ENCODE measurements at places on chromosomes 3 and 15. TPM values are rescaled to one million over a fixed set of nuclear protein-coding genes. Genes with fewer than 3 reads are reported as not detected.

DNA sequence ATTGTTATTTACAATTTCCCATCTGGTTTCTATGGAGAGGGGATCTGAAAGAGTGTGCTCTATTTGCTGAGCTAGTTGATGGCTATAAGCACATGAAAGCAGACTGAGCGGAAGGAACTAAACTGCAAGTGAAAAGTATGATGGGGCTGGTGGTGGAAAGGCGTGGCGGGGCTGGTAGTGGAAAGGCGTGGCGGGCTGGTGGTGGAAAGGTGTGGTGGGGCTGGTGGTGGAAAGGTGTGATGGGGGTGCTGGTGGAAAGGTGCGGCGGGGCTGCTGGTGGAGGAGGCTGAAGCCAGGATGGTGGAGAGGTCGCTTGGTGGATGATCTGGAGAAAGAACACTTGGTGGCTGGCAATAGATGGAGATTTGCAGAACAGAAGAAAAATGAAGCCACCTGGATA, 136.7 kb downstream of the FMN1 start:
- DNase-seq = no peak

TRH gene
- not detected for total RNA-seq

DNA sequence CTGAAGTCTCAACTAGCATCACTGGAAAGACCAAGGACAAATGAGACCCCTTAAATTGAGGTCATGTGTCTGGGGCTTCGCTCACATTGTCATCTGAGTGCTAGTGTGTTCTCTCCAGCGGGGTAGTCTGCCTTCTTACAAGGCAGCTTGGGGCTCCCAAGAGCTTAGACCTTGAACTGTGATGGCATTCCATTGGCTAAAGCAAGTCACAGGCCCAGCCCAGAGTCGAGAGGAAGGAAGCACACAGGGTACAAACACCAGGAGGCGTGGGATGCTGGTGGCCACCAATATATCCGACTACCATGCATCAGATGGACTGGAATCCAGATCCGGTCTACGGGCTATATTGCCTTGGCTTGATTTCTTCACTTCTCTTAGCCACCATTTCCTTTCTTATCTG, 31.5 kb upstream of the DYNC1LI1 start:
- DNase-seq = no peak

RARB gene
- 15.6 TPM for total RNA-seq

- DNase-seq = no peak
These were observed 477.1 kb downstream of the MAGI1 start for GRCh38 chr3:65561617-65562016.

CTXN2 gene
- not detected for total RNA-seq

ZNF385D gene
- 2.3 TPM for total RNA-seq

DNA sequence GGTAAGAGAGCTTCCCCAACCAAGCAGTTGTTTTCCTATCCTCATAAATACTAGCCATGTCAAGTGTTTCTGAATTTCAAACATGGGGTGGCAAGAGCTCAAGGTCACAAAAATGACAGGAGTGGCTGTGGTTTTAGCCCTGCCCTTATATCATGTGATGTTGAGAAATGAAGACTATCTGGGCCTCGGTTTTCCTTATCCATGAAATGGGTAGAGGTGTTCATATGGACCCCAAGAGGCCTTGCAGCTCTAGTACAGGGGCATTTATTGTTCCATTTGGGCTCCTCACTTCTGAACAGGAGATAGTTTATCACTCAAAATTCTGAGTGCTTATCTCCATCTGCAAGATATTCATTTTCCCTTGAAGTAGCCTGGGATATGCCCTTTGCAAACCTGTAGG, 35.8 kb downstream of the LMCD1 start:
- DNase-seq = no peak

- DNase-seq = no peak
These were observed 64.3 kb upstream of the GATM start for GRCh38 chr15:45442507-45443135.

- DNase-seq = no peak
These were observed 48.3 kb downstream of the MITF start for GRCh38 chr3:69787436-69788168.

ACP3 gene
- 1.3 TPM for total RNA-seq

ROPN1 gene
- total RNA-seq = not detected

DNA sequence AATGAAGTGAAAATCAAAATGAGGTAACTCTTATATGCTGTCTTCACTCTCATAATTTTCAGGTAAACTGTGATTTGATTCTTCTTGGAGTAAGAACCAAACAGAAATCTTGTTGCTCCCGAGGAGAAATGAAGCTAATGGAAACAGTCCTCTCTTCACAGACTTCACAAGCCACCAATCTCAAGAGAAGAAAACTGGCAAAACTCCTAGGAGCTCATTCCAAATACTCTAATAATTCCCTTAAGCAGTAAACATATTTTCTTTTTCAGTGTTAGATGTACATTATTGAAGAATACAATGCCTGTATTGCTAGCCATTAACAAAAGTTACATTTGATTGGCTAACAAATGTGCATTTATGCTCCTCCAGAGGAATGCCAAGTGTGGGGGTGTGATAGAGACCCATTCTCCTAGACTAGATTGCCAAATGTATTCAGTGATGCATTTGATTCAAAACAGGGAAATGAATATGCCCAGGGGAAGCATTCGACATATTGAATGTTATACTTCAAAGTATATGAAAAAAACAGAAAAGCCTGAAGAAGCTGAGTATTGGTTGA, 11.8 kb upstream of the RIOX2 start:
- DNase-seq = no peak

DNA sequence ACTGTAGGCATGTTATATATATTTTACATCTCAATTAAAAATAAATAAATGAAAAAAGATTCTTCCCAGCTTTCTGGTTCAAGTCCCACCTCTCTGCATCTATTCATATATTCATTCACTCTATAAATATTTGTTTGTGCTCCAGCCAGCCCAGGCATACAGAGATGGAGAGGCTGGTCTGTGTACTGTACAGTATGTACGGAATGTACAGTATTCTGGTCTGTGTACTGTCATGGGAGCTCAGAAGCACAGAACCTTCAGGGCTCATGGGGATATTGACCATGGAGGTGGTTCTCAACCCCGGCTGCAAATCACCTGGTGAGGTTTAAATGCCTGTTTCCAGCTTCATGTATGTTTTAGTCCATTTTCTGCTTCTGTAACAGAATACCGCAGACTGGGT, 13.8 kb downstream of the CORO2B start:
- no peak for DNase-seq

DNA sequence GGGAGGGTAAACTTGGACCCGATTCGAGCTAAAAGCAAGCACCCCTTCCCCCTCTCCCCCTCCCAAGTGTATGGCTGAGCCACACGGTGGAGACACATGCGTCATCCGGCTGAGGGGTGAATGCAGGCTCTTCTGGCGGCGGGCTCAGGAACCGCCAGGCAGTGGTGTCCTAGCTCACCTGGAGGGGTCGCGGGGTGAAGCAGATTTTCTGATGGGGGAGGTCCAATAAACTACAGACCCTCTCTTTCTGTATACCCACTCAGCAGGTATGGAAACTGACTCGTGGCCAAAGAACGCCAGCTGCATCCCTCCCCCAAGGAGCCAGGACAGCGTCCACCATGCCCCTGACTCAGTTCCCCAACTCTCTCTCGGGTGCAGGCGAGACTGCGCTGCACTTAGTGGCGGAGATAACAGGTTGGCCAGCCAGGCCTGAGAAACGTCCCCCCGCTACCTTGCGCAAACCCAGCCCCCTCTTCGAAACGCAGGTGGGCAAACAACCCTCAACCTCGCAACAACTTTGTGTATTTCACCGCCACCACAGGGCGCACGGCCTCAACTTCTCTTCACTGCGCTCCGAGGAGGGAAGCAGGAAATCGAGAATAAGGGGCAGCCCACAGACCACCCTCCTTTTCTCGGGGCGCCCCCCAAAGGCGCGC, 1.3 kb downstream of the MAGI1 start:
- DNase-seq = peak; percentile 46

DNA sequence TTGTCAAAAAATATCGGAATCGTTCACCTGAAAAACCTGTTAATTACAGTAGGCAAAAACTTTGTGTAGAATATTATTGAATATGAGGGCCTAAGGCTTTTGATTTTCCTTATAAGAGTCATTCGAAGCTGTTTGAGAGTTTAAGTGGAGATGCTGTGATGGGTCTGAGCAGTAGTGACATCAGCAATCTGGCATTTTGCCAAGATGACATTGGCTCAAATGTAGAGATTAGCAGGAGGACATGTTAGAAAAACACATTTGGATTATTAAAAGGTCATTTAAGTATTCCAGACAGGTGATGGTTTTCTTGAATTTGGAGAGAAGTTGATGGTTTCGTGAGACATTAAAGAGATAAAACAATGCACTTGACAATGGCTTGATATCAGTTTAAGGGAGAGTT, 12.9 kb downstream of the OR5AC2 start:
- DNase-seq = no peak

DNA sequence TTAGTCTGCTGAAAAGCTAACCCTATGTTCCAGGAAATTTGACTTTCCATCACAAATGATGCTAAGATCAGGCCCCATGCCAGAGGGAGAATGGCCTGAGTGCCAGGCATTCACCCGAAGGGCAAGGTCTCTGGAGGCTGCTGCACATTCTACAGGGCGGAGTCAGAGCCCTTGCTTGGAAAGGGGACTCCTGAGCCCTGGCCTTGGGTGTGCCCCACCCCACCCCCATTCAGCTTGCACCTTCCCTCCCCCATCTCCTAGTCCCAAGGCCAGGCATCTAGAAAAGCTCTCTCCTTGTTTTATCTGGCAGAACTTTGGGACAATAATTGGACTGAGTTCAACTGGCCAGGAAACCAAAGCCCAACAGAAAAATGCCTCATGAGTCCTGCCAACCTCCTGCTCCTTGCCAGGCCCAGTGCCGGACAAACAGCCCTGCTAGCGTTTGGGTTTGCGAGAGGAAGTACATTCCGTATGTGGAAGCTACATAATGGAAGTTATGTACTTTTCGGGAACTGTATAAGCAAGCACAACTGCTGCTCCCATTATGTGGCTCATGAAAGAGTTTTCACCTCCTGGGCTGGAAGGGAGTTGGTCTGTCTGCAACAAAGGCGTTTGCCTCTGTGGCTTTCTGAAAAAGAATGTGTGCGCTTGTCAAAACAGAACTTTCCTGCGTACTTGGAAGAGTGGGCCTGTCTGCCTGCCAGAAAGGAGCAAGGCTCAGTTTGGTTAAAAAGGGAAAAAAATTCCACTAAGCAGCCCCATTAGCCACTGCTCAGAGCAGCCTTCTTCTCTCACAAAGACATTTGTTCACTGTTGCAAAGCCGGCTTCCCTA, 321.5 kb upstream of the CTNNB1 start:
- peak; percentile 70 for DNase-seq

DNA sequence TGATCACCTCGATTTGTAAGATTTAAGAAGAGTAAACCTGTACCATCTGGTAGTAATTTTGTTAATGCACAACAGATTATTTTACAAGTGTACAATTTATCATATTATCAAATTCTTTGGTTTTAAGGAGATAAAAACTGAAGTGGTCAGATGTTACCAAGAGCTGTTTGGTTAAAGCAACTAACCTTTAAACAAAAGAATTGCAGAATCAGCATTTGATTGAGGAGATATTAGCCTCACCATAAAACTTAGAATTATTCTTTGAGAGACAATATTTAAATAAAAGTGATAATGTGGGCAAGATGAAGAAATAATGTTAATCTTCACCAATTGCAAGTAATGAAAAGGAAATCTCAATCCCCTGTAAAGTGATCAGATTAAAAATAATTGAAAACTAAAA, 1034.9 kb downstream of the ROBO1 start:
- DNase-seq = no peak

DNA sequence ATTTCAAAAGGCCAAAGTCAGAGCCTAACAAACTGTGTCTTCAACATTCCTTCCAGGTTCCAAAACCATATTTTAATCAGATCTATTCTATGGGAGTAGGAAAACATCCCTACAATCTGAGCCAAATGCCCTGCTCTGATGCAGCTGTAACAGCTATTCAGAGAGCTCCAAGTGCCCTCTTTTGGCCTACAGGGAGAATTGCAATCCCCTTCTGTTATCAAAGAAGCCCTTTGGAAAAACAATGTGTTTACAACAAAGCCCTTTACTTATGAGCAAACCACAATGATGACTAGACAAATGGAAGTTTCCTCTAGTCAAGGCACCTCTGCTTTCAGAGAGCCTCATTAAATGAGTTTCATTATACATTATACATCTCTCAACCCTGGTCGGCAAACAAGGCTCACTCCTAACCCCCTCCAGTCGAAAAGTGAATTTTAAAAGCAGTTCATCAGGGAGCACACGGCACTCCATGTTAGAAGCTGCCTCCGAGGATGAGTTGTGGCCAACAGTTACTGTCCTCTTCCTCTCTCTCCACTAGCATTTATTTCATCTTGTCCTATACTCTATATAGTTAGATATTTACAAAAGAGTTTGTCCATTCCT, 42.6 kb upstream of the TMCO5A start:
- no peak for DNase-seq

GRCh38 chr15:83516935-83517334, 69.8 kb downstream of the SH3GL3 start:
- DNase-seq = no peak
